ENCODE measurements at places on chromosomes 1 and 21. TPM values are rescaled to one million over a fixed set of nuclear protein-coding genes. Genes with fewer than 3 reads are reported as not detected.

DNA sequence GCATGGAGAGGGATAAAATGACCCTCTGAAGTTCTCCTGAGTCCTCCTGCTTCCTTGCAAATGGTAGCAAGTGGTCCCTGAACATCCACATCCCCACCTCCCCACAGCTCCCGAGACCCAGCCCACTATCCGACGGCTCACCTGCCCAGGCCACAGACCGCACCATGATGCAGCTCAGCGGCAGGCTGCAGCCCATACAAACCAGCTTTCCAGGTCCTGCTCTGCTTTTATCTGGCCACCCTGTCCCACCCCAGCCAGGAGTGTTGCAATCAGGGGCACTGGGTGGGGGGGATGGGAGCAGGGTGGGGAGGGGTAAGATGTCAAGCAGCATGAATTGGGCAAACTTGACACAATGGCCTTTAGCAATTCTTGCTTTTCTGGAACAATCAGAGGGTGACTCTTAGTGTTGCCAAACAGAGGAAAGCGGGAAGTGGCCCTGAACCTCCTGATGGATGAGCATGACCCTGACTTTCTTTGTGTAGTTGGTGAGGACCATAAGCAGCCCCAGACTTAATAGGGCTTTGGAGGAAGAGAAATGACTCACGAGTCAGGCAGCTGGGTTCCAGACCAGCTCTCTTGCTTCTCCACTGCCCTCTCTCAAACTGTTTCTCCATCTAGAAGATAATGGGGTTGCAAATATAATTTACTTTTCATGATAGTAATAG lies at the start of gene CHIT1:
CHIT1 (minus strand) TSS at position 203 of the 665 bp plus-strand sequence; CDS start at position 166, 37 bp downstream.
- DNase-seq, result peak; percentile 62

DNA sequence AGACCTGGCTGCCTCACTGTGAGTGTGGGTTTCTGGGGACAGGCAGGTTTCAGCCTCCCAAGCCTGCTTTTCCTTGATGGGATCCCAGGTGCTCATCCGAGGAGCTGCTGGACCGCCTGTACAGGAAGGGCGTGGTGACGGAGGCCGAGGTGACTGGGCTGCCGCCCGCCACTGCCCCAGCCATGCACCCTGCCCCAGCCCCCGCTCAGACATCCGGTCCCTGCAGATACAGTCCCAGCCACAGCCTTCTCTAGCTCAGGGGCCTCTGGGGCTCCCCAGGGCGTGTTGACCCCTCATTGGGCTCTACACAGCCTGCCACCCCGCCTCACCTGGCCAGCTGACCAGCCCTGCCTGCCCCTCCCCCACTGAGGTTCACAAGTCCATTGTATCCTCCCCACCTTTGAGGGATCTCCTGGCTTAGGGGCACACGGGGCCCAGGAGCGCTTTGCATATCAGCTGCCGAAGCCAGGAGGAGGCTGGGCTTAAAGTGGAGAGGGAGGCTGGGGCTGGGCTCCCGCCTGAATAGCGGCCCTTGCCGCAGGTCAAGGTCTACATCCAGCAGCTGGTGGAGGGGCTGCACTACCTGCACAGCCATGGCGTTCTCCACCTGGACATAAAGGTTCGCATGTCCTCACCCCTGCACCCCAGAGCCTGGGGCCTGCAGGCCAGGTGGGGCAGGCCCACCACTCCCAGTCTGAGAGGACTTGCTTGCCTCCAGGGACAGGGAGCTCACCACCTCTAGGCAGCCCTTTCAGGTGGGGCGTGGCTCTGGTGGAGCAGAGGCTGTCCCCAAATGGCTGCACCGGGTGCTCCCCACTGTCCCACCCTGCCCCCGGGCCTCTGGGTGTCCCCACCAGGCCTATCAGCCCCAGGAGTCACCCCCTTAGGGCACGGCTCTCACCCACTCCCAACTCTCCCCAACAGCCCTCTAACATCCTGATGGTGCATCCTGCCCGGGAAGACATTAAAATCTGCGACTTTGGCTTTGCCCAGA lies 38.5 kb downstream of the TRIM11 start:
- no peak for DNase-seq

DNA sequence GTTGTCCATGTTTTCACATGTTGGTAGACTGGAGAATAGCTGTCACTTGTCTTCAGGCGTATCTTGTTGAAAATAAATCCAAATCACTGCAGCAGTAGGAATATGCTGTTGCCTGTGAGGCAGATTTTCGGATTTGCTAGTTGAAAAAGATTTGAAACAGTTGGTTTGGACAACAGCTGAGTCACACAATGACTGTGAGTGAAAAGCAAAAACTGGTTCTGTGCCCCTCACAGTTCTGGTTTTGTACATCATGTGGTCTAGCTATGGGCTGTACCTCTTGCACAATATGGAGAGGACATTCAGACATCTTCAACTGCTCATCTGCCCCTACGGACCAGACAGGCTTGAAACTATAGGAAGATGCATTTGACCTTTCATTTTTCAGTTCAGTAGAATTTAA lies 1.8 kb downstream of the ARF1 start:
- no peak for DNase-seq

The TNFRSF4 gene
- total RNA-seq, result 0.19 TPM

DNA sequence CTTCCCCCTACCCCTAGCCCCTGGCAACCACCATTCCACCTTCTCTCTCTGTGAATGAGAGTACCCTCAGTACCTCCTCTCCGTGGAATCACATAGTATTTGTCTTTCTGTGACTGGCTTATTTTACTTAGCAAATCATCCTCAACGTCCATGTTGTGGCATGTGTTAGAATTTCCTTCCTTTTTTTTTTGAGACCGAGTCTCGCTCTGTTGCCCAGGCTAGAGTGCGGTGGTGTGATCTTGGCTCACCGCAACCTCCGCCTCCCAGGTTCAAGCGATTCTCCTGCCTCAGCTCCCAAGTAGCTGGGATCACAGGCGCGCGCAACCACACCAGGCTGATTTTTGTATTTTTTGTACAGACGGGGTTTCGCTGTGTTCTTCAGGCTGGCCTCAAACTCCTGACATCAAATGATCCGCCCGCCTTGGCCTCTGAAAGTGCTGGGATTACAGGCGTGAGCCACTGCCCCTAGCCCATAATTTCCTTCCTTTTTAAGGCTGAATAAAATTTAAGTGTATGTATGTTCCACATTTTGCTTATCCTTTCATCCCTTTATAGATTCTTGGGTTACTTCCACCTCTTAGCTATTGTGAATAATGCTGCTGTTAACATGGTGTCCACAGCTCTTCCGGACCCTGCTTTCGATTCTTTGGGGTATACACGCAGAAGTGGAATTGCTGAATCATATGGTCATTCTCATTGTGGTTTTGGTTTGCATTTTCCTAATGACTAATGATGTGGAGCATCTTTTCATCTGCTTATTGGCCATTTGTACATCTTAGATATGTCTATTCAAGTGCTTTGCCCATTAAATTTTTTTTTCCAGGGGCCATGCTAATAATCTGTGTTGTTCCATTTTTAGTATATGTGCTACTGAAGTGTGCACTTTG lies 32.3 kb downstream of the ERRFI1 start:
- no peak for DNase-seq

DNA sequence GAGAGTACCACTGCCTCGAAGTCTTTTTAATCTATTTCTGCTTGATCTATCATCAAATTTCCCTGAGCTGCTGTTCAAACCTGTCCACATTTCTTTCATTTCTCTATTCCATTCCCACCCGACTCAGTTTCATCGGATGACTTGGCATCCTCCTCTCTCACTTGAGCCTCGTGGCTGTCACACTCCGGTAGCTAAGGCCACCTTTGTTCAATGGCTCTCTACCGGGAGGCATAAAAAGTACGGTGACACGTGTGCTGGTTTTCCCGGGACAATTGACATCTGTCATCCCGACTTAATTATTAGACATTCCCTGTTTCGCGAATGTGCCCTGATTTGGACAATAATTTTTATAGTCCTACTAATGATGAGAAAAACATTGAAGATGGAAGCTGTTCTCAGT lies 22.6 kb downstream of the MIS18A start:
- DNase-seq, result no peak

The SOX13 gene
- total RNA-seq, result 12.5 TPM

The PBX1 gene
- total RNA-seq, result 27.9 TPM

- DNase-seq, result peak; percentile 94
These were observed 7.2 kb upstream of the MPZL1 start for GRCh38 chr1:167714439-167715156.

DNA sequence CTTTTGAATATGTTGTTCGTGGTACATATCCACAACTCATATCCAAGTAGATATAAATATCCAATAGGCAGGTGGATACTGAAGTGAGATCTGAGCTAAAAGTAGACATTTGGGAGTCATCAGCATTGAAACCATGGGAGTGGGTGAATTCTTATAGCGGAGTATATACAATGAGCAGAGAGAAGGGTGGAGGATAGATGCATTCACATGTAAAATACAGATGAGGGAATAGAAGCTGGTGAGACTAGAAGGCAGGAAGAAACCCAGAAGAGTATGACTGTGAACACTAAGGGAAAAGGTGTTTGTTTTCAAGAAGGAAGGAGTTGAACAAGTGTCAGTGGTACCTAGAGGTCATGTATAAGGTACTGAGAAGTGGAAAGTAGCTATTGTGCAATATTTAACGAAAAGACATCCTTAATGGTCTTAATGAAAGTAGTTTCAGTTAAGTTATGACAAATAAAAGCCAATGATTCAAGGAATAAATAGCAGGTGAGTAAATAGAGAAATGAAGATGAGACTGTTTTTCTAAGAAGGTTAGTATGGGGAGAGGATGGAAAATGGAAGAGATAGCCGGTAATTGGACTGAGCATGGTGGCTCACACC lies 181.6 kb upstream of the CACYBP start:
- no peak for DNase-seq

DNA sequence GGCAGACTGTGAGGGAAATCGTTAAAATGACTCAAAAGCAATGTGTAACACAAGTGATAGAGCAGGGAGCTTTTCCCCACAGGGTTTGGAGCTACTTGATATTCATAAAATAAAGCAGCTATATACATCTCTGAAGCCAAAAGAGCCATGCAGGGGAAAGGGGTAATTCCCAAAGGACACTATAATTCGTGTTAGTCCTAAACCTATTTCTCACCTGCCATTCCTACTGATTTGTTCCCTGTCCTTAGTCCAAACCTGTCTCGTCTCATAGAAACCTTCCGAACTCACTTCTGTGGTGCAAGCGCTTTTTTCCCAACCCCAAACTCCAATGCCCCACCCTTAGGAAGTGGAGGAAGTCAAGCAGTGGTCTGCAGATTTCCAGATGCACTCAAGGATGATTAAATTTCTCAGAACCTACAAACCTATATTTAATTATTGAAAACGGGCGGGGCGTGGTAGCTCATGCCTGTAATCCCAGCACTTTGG lies 946 bp upstream of the HNRNPR start:
- no peak for DNase-seq

The PCAT6 gene
- 3.8 TPM for total RNA-seq

DNA sequence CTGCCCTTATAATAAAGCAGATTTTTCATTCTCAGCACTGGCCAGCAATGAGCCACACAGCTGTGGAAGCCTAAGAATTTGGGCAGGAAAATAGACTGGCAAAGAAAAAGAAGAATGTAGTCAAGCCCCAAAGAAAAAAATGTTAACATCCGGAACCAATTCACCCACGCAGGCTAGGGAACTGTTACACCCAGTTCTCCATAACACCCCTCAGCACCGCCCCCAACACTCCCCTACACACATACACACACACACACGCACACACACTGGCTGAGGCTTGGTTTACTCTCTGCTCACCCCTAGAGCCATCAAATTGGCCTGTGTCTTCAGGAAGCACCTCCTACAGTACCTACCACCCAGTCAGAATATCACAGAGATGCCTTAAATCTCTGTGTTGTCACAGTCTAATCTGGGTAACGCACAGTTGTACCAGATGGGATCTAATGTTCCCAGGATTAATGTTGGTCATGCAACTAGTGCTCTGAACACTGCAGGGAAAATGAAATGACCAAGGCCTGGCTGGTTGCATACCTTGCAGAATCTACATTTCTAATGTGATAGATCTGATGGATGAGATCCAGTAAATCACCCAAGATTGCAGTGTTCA lies 14.5 kb downstream of the TBX15 start:
- DNase-seq, result no peak

- DNase-seq, result no peak
These were observed 364.8 kb upstream of the SGIP1 start for GRCh38 chr1:66168948-66169671.

The WNT4 gene
- total RNA-seq, result 0.19 TPM

The HSD3B2 gene
- not detected for total RNA-seq

The MYOG gene
- total RNA-seq, result not detected
